ENCODE measurements at places on chromosomes 4 and X. TPM values are rescaled to one million over a fixed set of nuclear protein-coding genes. Genes with fewer than 3 reads are reported as not detected.
A peak's percentile ranks its signal among the peaks of the same experiment; 100 is the strongest.

DNA sequence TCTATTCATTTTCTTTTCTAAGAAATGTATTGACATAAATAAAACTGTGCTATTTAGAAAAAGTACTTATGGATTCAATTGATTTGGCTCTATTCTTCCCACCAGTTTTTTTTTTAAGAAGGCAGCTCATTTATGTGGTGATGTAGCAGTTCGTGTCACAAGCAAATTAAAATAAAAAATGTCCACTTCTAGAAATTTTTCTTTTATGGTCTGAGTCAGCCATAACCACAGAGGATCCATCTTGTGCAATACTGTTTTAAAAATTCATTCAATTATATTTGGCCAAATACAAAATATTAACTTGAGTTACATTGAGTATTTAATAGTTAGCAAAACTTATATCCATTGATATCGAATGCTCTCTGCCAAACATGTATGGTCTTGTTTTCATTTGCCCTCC lies 207.9 kb upstream of the FAT1 start:
- DNase-seq, result no peak

DNA sequence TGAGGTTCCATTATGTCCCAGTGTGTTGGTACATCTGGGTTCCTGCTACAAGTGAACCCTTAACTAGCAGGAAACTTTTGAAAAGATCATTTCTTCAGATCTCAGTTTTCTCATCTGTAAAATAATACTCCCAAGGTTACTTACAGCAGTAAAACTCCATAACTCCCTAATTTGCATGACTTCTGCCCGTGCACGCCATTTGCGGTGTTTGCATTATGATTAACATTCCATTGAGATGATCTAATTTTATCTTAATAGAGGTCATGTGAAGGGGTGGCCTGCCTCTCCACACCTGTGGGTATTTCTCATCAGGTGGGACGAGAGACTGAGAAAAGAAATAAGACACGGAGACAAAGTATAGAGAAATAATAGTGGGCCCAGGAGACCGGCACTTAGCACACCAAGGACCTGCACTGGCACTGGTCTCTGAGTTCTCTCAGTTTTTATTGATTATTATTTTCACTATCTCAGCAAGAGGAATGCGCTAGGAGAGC lies 219.8 kb downstream of the TLL1 start:
- no peak for DNase-seq

DNA sequence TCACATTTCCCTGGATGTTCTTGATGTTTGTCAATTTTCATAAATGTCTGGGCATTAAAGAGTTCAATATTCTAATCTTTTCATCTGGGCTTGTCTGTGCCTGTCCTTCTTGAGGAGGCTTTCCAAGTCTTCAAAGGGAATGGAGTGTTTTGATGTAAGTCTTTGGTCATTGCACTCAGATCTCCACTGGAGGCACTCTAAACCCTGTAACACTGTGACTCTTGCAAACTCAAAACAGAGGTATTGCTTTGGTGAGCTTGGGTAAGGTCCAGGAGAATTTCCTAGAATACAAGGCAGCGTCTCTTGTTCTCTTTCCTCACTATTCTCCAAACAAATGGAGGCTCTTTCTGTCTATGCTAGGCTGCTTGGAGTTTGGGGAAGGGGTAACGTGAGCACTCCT lies 1118.1 kb upstream of the PABPC4L start:
- DNase-seq, result no peak

GRCh38 chrX:49155243-49155899 lies 7.2 kb upstream of the MAGIX start:
- DNase-seq, result peak; percentile 86

GRCh38 chr4:10587697-10588096 lies 96.9 kb downstream of the CLNK start:
- DNase-seq, result no peak

DNA sequence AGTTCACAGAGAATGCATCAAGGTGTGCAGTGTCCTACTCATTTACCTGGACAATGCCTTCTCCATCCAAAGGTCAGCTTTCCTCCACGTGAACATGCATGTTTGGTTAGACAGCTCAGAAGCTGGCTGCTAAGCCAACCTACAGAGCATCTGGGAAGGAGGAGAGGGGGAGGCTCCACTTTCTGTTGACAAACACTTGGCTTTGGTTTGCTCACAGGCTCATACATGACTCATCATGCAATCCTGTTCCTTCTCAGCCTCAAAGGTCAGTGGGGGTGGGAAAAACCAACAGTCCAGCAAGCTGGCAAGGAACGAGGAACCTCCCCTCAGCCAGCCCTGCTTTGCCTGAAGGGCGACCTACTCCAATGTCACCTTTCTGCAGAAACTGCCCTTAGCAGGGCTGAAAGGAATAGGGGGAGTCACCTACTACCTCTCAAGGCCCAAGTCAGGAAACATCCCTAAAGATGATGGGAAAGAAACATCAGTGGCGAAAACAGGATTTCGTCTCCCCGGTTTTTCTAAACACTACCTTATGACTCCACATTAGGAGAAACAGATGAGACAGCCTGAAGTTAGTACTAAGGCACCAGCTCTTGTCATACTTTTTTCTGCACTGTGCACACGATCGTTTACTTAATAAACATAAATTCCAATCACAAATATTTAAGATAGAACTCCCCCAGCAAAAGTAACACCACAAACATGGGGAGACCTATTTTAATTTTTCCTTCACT lies 37.9 kb downstream of the RELL1 start:
- peak; percentile 75 for DNase-seq

- peak; percentile 59 for DNase-seq
Observed at GRCh38 chrX:2497961-2498780, 2.6 kb downstream of the DHRSX start.

DNA sequence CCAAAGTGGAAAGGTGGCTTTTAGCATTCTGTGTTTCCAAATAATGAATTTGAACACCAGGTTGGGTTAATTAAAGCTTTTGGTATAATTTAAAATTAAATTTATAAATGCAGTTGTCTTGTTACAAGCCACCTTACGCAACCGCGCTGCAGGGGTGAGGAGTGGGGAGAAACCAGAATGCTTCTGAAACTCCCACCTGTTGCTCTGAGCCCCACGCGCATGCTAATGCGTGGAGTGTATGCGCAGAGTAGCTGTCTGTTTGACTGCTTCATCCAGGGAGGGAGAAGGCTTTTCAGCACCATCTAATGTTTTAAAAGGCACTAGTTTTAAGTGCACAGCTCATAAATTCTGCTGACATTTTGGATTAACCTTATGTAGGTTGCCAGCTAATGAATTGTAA lies 12.5 kb downstream of the OGT start:
- DNase-seq, result no peak

DNA sequence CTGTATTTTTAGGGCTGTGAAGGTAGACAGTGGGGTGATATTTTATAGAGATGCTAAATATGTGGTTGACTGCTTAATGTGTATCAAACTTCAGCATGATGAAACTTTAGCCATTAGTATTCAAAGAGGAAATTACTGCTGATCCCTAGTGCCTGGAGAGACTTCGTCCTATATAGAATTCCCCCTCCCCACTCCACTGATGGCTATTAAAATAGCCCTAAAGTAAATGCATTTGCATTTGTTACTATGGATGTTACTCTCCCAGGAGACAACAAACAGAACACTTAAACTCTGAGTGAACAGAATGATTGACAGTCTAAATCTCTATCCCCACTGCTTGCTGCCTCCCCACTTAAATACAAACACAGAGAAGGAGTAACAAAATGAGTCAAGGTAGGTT lies 39.1 kb downstream of the ADGRL3 start:
- no peak for DNase-seq

- no peak for DNase-seq
Observed at GRCh38 chr4:175927121-175927520, 115.1 kb upstream of the GPM6A start.

- no peak for DNase-seq
Observed at GRCh38 chrX:5559386-5559785, 669.3 kb downstream of the NLGN4X start.

SYNPO2 gene
- 7.5 TPM for polyA plus RNA-seq

DNA sequence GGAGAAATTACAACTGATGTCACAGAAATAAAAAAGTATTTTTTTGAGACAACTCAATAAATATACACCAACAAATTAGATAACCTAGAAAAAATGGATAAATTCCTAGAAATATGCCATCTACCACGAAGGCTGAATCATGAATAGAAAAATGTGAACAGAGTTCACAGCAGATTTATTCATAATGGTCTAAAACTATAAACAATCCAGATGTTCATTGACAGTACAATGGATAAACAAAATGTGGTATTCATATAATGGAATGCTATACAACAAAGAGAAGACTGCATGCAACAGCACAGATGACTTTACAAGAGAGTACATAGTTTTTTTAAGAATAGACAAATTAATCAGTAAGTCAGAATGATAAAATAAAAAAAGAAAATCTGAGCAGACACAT lies 55.2 kb downstream of the CLOCK start:
- no peak for DNase-seq

GPAT3 gene
- 25.3 TPM for polyA plus RNA-seq

RTL5 gene
- polyA plus RNA-seq, result 5.7 TPM

- no peak for DNase-seq
Observed at GRCh38 chrX:112877771-112878173, 37.1 kb upstream of the AMOT start.

CA5B gene
- 1.9 TPM for polyA plus RNA-seq

DNA sequence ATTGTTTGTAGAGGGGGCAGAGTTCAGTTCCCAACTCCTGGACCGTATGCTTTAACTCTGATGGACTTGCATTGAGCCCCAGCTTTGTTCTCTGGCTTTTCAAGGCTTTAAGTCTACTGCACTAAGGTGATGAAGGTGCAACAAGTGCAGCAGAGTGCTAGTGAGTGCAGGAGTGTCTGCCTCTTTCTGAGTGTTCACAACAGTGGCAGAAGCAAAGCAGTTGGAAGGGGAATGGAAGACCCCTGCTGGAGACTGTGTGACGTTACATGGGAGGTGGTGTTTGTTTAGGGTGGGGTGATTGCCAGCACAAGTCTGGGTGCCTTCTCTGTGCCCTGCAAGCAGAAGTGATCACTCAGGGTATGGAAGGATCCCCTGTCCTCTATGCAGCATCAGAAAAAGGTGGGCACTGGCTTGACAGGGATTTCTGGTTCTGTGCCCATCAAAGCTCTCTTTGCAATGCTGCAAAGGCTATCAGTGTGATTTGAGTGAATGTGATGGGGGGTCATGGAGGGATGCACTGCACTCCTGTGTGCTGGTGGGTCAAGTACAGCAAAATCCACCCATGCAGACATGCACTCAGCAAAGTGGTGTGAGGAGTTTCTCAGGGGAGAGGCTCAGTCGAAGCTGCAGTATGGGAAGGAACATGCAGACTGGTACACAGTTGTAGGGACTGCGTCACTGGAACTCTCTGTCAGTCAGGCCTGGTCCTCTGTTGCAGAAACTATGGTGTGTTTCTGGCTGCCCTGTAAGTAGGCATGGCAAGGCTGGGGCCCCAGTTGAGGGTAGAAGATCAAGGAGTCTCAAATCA lies 70.9 kb upstream of the UGT2B7 start:
- peak; percentile 26 for DNase-seq

DNA sequence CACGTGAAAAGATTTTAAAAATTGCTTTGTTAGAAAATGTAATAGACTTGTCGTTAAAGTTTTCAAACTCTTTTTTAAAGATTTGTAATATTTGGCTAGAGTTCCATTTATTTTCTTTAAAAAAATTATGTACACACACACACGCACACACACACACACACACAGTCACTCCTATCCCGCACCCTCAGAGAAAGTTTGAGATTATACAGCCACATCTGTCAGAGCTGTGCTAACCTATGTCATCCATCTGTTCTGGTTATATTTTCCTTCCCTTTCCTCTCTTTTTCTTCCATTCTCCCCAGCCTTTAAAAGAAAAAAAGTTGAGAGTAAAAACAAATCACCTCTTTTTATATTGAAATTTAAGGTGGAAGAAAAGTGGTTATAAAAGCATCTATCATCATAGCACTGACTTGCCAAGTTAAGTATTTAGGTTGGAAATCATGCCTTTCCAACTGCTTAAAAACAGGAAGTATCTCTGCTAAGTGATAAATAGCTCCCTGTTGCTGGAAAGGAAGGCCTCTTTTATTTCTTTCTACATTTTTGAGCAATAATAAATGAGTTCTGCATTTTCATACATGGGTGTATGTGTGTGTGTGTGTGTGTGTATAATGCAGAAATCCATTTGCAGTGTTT lies 163.3 kb upstream of the SPRY1 start:
- DNase-seq, result peak; percentile 52

DNA sequence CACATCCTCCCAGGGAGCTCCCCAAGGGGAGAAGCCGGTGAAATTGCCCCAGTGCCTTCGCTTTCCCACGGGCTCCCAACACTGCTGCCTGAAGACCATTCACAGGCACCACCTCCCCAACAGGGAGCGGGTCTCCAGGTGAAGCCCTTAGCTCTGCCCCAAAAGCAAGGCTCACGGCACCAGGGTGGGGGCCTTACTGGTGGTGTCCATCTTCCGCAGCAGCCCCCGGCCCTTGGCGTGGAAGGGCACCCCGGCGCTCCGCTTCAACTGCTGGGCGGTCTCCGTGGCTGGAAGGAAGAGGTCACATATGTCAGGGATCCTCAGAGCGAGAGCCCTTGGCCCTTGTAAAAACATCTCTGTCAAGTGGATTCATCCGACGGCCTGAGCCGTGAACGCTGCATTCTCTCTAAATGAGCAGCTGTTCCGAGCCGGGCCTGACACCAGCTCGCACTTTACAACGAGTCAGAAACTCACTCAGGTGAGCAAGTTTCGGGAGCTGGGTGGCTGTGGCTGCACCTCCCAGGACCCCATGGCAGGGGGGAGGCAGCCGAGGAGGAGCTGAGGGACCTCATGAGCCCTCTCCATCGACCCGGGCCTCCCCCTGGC lies 20.9 kb downstream of the NELFA start:
- DNase-seq, result no peak

DNA sequence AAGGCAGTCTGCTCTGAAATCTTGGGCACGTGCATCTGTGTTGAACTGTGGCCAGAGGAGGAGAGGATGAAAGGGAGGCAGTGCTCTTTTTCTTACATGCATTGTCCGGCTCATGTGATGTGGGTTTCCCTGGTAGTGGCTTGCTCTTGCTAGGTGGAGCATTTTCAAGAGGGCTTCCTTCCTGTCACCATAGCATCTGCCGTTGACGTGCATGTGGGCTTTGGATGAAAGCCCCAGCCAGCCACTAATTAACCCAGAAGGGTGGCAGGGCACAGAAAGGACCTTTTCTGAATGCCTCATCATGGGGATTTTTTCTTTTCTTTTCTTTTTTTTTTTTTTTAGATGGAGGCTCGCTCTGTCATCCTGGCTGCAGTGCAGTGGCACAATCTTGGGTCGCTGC lies 121.3 kb downstream of the GPR143 start:
- no peak for DNase-seq

GRCh38 chr4:8502836-8503585 lies 62.4 kb downstream of the TRMT44 start:
- DNase-seq, result peak; percentile 75

DNA sequence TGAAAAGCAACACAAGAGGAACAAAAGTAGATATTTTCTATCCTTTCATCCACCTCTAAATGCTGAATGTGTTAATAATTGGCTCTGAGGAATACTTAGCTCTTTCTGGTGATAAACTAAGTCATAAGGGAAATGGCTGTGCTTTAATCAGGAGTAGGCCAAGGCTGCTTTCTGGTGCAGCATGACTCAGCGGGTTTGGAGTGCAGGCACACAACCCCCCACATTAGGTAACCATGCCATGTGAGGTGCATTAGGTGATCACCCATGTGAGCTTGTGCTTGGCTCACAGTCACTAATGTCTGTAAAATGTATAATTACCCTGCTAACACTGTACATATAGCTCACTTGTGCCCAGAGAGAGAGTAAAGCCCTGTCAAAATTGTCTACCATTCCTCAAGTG lies 57.2 kb downstream of the USP38 start:
- DNase-seq, result no peak

Measured in kidney (tissue), 22 donors.